Heart right ventricle (tissue), 16 donors: ENCODE measurements at places on chromosomes 1 and 21.

- no peak for DNase-seq
These were observed 28.7 kb upstream of the TRAPPC10 start for GRCh38 chr21:43983390-43983789.

- DNase-seq, result no peak
These were observed 170.4 kb downstream of the VAV3 start for GRCh38 chr1:107794571-107794970.

DNA sequence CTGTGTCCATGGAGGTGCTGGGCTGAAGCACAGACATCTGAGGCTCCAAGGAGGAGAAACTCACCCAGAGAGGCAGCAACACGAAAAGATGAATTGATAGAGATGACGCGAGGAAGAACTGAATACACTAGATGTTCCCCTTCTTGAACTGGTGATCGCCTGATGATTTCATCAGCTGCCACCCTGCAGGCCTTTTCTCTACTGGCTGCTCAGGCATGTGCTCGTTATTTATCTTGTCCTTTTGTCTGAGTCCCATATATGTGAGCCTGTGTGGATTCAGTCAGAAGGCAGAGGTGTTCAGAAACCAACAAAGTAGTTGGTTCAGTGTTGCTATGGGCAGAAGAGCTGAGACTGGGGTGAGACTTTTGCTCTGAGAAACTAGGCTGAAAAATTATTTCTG is 104.2 kb downstream of the SPATA46 start:
- no peak for DNase-seq

GRCh38 chr1:215198021-215198420 is 115.5 kb downstream of the KCNK2 start:
- no peak for DNase-seq

GRCh38 chr1:182317611-182318161 is 73.9 kb downstream of the GLUL start:
- no peak for DNase-seq

- peak; percentile 78 for DNase-seq
These were observed 22.0 kb downstream of the MYOM3 start for GRCh38 chr1:24089743-24090555.

DNA sequence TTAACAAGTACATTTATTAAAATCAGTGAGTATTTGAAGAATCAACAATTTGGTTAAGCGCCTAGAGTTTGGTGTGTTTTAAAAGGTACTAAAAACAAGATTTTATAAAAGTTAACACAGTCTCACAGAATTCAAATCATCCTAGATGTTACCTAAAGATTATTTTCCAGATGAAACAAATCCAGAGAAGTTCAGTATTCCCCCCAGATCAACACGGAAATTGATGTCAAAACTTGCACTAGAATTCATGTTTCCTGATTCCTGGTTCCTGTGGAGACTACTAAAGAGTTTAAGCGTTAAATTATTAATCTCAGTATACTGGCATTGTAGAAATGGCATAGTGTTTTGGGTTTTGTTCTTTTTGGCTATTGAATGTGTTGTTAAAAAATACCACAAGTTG is 1.4 kb downstream of the PTBP2 start:
- DNase-seq, result no peak

DNA sequence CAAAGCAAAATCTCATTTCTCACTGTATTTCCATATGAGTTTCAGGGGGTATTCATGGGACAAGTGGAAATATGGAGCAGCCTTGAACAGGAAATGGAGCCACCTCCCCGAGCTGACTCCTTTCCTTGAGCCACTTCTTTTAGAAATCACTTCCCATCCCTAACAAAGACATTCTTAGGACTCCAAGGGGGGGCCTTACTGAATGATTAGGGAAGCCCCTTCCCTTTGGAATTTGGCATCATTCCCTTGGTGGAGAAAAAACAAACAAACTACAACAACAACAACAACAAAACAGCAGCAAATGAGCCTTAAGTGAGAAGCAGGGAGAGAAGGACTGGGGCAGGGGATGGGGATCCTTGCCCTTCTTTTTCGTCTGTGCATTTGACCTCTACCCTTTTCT is 278.3 kb downstream of the ZNF648 start:
- DNase-seq, result no peak

DNA sequence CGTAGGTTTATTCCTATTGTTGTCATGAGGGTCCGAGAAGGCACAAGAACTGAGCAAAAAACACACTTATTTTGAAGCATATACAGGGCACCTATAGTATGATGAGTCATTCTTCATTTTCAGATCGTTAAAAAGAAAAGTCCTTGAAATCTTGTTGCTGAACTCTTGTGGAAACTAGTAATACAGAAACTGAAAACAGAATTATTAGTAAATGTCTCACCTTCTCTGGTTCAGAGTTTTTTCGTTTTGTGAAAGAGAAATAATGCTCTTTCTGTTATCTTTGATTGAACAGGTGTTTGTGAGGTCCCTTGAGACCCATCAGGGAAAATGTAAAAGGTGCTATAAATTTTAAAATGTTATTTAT is 102.0 kb upstream of the COA6 start:
- DNase-seq, result no peak

DNA sequence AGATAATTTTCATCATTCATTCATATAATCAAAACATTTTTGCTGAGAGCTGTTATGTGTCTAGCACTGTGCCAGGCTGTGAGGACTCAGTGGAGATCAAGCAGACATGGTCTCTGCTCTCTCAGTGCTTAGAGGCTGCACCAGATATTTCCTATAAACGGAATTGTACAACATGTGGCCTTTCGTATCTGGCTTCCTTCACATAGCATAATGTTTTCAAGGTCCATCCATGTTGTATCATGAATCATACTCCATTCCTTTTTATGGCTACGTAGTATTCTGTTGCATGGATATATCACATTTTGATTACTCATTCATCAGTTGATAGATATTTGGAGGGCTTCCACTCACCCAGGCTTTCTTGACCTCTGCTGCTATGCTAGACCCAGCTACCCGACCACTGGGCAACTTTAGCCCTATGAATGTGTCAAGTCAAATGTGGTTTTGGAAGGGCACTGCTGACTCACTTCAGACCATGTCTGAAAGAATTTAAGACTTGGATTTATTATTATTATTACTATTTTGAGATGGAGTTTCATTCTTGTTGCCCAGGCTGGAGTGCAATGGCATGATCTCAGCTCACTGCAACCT is 18.5 kb downstream of the NCF2 start:
- DNase-seq, result no peak

DNA sequence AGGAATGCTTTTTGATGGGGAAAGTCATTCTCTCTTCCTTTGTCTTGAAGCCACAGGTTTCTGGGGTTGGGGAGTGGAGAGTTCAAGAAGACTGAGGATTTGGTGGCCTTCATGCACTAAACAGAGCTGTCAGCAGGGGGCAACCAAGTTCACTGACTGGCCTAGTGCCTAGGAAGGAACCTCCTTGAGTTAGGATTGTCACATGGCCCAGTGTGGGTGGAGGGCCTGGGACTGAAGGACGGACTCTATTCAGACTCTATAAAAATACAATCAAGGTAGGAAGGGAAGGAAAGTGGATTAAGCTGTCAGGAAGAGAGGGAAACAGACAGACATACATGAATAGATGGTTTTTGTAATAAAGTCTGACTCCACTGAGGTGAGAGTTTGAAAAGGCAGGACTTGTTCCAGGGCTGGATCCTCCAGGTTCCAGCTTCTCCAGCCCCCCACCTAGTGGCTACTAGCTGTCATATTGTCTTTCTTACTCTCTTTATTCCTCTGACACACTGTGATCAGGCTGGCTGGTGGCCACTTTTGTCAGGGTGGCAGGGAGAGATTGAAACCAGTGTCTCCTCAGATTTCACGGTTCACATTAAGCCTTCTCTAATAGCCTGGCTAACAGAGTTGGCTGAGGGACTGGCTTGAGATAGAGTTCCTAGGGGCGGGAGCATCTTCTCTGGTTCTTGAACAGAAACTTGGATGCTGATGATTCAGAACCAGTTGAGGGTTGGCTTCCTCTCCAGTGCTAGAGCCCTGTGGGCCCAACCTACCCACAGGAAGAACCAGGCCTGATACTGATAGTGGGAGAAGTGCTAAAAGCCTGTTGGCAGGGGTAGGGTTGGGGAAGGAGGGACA is 4.1 kb upstream of the SH3BGRL3 start:
- DNase-seq, result peak; percentile 88

- no peak for DNase-seq
These were observed 549 bp downstream of the PARS2 start for GRCh38 chr1:54763816-54764132.

- no peak for DNase-seq
These were observed 35.7 kb upstream of the SLC30A1 start for GRCh38 chr1:211614615-211615014.

DNA sequence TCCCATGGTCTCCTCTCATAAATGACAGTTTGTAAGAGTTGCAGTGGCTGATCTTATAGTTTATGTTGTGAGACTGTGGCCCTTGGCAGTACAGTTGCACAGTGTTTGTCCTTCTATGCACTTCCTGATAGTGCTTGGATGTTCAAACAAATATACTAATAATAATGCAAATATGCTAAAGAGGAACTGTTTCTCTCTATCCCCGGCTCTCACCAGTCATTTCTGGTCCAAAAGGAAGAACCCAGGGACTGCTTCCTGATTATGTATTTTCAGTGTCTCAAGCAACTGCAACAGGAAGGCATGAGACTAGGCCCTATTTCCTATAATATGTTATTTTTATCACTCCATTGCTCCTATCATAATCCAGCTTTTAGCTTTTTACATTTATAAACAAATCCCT is 17.0 kb upstream of the SUCO start:
- DNase-seq, result no peak

DNA sequence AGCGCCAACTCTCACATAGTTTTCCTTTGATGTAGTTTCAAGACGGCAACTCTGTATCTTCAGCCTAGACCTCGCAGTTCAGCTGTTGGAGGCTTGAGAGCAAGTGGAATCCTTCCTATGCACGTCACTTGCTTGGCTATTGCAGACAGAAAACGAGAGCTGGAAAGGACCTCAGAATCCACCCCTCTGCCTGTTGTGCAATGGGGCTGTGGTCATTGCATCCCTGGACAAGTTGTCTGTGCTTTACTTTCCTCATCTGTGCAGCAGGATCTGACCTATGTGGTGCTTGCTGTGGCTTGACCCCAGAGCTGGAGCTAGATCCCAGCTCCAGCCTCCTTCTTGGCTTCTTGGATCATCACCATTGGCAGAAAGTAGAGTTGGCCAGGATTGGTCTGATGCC is 50.0 kb upstream of the IGSF21 start:
- DNase-seq, result no peak

GRCh38 chr1:206975306-206975705 is 5.0 kb upstream of the FCAMR start:
- DNase-seq, result no peak

DNA sequence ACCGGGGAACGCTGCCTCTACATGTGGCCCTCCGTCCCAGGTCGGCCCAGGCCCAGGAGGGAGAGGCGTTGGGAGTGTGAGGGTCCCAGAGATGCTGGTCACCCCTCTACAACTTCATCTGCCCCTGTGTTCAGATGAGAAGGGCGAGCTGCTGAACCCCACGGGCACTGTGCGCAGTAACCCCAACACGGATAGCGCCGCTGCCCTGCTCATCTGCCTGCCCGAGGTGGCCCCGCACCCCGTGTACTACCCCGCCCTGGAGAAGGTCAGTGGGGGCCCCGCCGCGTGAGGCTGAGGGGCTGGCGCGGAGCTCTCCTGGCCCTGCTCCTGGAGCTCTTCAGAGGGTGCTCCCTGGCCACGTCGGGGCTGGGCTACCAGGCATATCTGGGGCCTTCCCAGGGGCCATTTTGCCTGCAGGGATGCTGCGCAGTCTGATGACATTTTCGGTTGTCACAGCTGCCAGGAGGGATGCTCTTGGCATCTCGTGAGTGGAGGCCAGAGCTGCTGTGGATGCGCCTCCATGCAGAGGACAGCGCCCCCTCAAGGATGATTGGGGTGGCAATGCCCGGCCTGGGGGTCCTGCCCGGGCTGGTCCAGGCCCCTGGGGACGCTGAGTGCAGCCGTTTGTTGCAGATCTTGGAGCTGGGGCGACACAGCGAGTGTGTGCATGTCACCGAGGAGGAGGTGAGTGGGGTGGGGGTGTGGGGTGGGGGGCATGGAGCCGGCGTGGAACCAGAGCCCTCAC is 68.6 kb downstream of the PIK3CD start:
- no peak for DNase-seq

DNA sequence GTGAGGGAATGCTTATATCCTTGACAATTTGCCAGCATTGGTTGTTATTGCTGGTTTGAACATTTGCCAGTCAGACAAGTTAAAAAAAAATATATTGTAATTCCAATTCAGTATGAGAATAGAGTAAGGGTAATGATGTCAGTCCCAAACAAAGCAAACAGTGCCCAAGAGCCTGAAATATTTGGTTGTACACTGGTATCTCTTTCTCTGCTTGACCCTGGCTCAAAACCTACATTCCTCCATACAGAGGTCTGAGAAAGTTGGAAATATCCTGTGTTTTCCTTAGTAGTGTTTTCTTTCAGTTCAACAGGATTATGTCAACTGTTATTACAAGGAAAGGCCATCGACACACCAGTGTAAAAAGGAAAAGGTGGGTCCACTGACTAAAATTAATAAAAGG is 145.6 kb downstream of the MRPL39 start:
- DNase-seq, result no peak

DNA sequence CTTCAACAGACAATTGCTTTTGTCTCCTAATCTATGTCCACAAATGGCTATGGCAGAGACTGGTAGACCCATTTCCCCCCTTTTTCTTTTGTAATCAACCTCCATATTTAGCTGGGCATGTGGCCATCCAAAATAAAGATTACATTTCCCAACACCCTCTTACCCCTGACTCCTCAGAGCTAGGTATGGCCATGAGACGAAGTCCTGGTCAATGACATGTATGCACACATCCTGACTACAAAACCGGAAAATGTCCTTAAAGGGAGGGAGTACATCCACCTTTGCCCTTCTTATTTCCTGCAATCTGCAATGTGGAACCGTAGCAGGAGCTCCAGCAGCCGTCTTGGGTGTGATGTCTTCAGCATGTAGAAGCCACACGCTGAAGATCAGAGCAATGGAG is 36.2 kb upstream of the RCSD1 start:
- no peak for DNase-seq

- no peak for DNase-seq
These were observed 256.7 kb upstream of the CACYBP start for GRCh38 chr1:174742805-174743653.

- DNase-seq, result peak; percentile 82
These were observed 8.7 kb upstream of the TDRD10 start for GRCh38 chr1:154493276-154493675.
